ENCODE measurements at places on chromosomes 13 and 19.

DNA sequence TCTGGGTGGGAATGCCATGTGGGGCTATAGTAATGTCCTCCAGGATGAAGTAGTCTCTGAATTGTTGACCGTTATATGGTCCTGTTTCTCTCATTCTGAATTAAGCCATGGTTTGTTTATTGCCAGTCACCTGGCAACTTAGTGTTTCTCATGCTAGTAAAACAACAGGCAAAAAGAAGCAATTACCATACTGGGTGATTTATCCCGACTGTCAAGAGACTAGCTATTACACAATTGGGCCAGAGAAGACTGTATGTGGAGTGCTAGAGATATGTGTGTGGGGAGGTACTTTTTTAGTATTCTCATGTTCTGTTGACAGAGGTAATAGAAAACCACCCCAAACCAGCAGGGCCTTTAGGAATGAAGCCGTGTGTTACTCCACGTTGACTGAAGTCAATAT is 258.2 kb downstream of the TDRD3 start:
- no peak for DNase-seq

- DNase-seq, result no peak
Measured at GRCh38 chr19:56966225-56966696, 125.7 kb upstream of the PEG3 start.

- DNase-seq, result peak; percentile 87
Measured at GRCh38 chr19:20923077-20923871, at the start of gene ZNF85. Gene ZNF85 (plus strand): TSS chr19:20923251. CDS start chr19:20923401, 150 bp downstream.

DNA sequence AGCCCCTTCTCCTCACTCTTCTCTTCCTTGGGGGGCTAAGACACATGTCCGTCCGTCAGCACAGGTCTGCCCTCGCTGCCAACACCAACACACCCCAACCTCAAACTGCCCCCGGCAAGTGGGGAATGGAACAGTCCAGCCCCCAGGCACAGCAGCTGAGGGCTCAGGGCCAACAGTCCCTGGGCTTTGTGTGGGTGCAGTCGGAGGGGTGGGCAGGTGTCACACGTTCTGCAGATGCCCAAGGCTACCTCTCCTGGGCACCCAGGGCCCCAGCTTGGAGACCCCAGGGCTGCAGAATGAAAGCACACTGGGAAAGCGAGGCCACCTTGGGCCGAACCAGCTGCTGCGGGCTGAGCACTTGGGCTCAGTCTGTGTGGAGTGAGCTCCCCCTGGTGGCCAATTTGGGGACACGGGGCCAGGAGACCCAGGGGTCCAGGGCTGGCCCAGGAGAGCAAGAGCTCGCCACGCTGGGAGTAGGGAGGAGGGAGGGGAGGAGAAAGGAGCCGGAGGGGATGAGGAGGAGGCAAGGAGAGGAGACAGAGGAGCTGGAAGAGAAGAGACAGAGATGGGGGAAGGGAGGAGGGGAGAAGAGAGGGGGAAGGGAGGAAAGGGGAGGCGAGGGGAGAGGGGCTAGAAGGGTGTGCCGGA is 14.0 kb upstream of the ATP8B3 start:
- DNase-seq, result peak; percentile 96

GRCh38 chr19:18322318-18322758 is 538 bp downstream of the LSM4 start:
- DNase-seq, result peak; percentile 78

- DNase-seq, result no peak
Measured at GRCh38 chr13:30314069-30314468, 6.7 kb upstream of the KATNAL1 start.

Data from AG08396 (cell line).